Peyer's patch (tissue), 4 donors: ENCODE measurements at places on chromosomes 2 and 18.

DNA sequence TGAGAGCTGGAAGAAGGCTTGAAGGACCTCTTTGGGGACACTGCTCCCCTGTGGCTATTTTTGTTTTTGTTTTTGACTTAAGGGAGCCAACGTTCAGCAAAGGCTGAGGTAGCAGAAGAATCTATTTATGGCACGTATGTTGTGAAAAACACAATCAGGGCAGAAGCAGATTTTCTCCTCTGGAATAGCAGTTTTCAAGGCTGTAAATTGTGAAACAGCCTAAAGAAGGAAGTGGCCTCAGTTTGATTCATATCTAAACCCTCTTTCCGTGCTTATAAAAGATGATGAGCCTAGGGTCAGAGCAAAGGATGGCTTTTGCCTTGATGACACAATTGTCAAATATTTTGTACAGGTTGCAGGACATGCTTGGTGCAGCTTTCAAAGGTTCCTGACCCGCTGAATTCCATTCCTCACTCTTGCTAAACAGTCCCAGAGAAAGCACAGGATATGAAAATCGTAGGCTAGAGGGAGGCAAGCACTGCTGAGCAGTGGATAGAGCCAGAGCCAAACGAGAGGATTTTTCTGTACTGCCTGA, 106.2 kb upstream of the DLX2 start:
- DNase-seq: no peak

DNA sequence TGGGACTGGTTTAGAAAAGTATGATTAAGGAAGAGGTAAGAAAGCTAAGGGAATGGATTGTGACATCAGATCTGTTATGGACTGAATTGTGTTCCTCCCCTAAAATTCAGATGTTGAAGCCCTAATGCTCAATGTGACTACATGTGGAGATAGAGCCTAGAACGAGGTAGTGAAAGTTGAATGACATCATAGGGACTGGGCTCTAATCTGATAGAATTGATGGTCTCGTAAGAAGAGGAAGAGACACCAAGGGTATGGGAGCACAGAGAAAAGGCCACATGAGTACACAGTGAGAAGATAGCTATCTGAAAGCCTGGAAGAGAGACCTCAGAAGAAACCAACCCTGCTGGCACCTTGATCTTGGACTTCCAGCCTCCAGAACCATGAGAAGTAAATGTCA, 178.3 kb downstream of the TRIB2 start:
- DNase-seq: no peak

DNA sequence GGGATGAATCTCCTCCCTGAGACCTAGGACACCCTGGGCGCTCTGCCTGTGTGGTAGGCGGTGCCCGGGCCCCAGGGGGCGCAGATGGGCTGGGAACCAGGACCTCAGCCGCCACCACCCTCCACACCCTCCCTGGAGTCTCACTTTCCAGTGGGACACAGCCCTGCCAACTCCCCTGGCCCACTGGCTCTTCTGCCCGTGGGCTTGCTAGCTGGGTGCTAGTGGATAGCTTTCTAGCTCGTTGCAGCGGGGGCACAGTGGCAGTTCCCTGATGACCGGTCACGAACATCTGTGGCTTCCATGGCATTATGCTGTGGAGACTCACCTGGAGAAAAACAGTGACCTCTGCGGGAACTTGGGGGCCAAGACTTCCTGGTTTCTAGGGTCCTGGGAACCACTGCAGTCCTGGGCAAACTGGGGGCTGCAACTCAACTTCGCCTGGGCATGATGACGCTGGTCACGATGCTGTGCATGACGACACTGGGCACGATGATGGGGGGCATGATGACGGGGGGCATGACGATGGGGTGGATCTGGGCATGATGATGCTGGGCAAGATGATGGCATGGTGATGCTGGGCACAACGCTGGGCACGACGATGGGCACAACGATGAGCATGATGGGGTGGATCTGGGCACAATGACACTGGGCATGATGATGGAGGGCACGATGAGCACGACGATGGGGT, 31.0 kb upstream of the ALLC start:
- DNase-seq: no peak

- DNase-seq: no peak
These were observed 11.7 kb upstream of the FHL2 start for GRCh38 chr2:105410554-105410953.

GRCh38 chr2:199485732-199486335, 28.1 kb upstream of the SATB2 start:
- DNase-seq: peak; percentile 68

DNA sequence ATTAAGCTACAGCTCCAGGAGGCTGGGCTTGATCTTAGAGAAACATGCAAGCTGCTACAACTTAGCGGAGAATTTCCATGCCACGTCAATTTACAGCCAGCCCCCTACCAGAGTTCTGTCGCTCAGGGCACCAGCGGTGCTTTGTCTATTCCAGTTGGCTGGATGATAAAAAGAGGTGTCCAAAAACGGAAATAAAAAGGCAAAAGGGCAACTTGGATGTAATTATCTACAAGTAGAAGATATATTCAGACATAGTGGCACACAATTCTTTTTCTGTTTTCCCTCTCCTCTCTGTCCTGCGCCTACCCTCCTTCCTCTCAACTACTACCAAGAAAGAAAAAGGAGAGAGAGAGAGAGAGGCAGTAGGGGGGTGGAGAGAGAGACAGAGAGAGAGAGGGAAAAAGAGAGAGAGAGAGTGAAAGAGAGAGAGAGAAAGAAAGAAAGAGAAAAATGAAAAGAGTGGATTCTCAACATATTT, 363 bp upstream of the RFTN2 start:
- DNase-seq: no peak

- no peak for DNase-seq
These were observed 42.8 kb downstream of the CCDC68 start for GRCh38 chr18:54916507-54916906.

- no peak for DNase-seq
These were observed 6.4 kb downstream of the CDC42EP3 start for GRCh38 chr2:37665043-37665442.

DNA sequence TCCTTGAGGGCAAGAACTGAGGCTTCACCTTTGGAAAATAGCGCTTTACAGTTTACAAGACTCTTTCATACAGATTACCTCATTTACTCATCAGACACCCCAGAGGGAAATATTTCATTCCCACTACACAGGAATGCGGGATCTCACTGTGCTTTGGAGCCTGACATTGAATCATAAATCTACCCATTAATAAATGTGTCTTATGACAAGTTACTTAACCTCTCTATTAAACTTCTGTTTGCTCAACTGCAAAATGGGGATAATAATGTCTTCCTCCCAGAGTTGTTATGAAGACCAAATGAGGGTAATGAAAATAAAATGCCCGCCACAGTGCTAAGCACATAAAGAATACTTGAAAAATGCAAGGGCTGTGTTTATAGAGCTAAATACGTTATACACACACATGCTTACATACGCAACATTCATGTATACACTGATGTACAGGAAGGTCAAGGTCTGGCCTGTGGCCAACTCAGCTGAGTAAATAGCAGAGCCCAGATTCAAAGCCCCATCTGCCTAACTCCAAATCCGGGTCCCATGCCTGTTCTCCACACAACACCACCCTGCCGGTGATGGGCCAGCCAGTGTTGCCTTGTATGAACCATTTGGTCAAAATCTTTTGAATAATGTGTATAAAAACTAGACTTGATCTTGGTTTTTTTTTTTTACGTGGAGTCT, 77.8 kb upstream of the STPG4 start:
- DNase-seq: no peak

GRCh38 chr2:7930800-7931635, 750.8 kb upstream of the ID2 start:
- DNase-seq: no peak

GRCh38 chr2:179057737-179058136, 7.8 kb upstream of the CCDC141 start:
- DNase-seq: no peak

GRCh38 chr2:2566396-2567323, 235.6 kb upstream of the MYT1L start:
- DNase-seq: no peak

DNA sequence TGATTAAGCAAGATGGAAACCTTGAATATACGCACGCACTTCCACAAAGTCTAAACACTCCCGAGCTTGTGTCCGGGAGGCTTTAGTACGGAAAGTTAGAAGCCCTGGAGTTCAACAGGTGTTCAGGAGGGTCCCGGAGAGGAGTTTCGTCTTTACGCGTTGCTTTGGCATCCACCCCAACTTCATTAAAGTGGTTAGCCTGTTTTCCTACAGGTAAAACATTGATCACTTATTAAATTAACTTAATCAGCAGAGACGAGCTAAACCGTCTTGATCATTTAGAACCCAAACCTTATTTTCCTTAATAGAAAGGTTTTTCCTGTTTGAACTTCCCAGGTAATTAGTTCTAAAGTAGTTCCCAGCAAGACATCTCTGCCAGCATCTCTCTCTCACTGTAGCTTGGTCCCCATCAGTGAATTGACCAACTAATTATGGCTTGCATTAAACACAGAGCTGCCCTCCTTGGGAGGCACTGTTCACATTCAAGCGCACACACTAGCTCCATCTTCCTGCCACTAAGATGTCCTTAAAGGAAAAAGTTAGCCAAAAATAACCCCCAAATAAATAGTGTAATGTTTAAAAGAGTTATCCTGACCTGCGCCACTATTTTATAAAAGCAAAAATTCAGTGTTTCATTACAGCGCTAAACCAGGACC, 1.4 kb downstream of the NPAS2 start:
- no peak for DNase-seq

GRCh38 chr2:119482481-119483394, 41.5 kb downstream of the SCTR start:
- no peak for DNase-seq

- DNase-seq: no peak
These were observed 11.5 kb downstream of the GNLY start for GRCh38 chr2:85705680-85706039.

GRCh38 chr2:40625849-40626248, 174.0 kb upstream of the SLC8A1 start:
- no peak for DNase-seq

GRCh38 chr2:147589127-147589526, 255.7 kb upstream of the ACVR2A start:
- DNase-seq: no peak

- no peak for DNase-seq
These were observed 37.8 kb downstream of the SRSF7 start for GRCh38 chr2:38713338-38713737.

DNA sequence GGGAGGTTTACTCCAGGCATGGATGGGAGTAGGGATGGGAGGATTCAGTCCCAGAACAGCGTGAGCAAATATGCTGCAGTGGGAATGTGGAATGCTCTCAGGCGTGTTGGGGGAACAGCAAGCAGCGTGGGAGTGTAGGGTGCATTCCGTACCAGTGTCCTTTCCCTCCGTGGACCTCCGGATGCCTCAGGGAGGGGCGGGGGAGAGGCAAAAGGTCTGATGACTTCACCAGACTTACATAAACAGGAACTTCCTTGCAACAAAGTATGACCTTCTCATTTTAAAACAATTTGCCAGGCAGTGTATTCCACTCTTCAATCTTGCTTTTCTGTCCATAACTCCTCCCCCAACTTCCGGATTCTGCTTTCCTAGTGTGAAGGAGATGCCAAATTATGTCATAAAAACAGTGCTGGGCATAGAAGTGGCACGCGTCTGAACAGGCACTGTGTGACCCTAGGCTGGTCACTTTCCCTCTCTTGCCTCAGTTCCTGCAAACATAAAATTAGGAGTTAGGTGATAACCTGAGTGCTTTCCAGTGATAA, 36.9 kb downstream of the RPL37A start:
- peak; percentile 53 for DNase-seq

- no peak for DNase-seq
These were observed 35.4 kb downstream of the INPP4A start for GRCh38 chr2:98479959-98480524.

- no peak for DNase-seq
These were observed 195.5 kb downstream of the L3MBTL4 start for GRCh38 chr18:6219116-6219717.

GRCh38 chr2:126719833-126720351, 63.9 kb downstream of the GYPC start:
- no peak for DNase-seq

DNA sequence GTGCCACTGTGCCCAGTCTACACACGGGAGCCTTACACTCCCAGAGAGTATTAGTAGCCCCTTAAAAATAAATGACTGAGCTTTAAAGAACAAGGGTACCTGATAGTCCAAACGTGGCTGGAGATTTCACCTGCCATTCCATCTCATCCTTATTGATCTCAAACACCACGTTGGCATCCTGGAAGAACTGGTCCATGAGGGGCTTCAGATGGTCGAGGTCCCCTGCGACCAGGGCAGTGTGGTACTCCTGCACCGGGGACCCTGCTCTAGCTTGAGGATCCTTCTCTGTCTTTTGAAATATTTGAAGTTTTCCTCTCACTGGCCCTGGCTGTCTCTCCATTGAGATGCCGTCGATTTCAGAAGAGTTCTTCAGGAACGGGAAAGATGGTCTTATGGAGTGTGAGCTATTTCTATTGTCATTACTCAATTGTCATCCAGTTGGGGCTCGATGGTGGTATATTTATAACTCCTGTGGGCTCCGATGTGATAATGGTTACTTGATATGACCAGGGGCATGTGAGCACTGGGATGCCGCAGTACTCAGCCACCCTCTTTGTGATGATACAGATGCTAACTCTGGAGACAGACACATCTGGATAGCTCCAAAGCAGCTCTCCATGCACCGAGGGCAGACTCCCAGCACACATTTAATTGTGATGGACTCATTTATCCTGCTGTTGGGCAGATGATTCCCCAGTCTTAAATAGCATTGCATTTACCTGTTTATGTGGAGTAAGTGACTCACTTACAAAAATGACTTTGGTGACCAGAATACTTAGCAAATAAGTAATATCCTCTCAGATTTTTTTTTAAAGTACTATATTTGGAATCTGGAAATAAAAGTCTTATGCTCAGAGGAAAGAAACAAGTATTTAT, 22.8 kb downstream of the ASB18 start:
- no peak for DNase-seq

DNA sequence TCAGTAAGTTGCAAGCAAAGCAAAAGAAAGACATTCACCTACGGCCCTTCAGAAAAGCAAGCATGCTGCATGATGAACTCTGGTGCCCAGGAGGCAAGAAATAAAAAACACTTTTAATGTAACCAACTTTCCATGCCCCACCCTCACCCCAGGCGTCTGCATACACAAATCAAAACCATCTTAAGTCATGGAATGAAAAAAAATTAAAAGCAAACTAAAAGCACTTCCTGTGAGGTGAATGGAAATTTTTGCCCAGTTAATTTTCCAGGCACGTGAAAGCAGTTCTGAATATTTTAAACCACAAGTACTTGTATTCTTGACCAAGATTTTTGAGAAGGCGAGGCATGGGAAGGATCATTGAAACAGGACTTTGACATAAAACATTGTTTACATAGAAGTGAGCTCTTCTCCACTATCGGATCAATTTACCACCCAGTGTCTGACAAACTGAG, 2.5 kb upstream of the ICOS start:
- DNase-seq: no peak

- DNase-seq: peak; percentile 77
These were observed at the start of gene ASXL3 for GRCh38 chr18:33577685-33578517. ASXL3 (plus strand) TSS chr18:33578219; CDS start chr18:33578632, 413 bp downstream.

- no peak for DNase-seq
These were observed 19.7 kb upstream of the GATA6 start for GRCh38 chr18:22149710-22150109.

- DNase-seq: no peak
These were observed 304.0 kb downstream of the ZNF521 start for GRCh38 chr18:25047983-25048382.
